Left forelimb (tissue), 1 donor: ENCODE measurements at places on chromosomes 4 and X.

GRCh38 chrX:15816886-15817285 is 26.6 kb downstream of the ZRSR2 start:
- DNase-seq, result no peak

DNA sequence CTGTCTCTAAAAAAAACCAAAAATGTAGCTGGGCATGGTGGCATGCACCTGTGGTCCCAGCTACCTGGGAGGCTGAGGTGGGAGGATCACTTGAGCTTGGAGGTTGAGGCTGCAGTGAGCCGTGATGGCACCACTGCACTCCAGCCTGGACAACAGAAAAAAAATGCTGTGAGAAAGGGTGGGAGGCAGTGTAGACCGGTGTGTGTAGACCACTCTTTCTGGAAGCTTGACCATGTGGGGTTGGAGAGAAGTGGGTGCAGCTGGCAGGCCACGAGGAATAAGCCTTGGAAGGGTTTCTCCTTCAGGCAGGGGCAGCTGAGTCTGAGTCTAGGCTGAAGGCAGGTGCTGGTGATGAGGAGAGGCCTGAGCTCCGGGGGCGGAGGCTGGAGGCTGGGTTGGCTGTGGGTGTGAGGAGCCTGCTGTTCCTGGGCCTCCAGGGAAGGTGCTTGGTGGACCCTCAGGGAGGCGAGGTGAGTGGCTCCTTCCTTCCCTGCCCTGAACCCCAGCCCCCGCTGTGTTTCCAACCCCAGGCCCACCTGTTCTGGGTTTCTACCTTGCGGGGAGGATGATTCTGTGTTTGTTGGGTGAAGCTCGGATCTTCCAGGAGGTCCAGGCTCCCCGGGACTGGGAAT is 9.3 kb upstream of the TBC1D14 start:
- no peak for DNase-seq

- no peak for DNase-seq
Observed at GRCh38 chrX:134444681-134445080, 15.3 kb upstream of the HPRT1 start.

- no peak for DNase-seq
Observed at GRCh38 chr4:57219431-57219830, 109.2 kb upstream of the IGFBP7 start.

- no peak for DNase-seq
Observed at GRCh38 chr4:2443061-2443730, 24.4 kb downstream of the CFAP99 start.
